ENCODE measurements at places on chromosomes 2 and 18.

DNA sequence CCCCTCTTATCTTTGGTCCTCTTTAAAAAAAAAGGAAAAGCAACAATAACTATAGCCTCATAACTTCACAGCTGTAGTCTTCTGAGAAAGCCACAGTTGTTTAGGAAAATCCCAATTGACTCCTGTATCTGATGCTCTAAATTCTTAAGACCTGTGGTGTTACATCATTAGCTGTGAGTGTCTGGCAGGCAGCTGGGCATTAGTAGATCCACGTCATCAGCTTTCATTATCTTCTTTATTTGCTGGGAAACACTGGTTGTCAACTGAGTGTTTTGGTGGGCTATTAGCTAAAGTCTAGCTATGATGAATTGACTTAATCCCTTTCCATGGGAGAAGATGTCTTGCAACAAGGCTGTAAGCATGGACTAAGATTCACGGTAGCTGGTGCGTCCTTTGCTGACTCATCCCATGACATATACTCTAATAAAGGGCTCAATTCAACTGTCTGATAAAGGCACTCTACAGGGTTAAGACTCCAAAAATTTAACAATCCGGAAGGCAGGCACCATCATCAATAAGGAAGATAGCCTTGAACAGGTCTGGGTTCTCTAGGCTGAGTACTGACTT, 517.2 kb downstream of the PLCL1 start:
- no peak for DNase-seq

DNA sequence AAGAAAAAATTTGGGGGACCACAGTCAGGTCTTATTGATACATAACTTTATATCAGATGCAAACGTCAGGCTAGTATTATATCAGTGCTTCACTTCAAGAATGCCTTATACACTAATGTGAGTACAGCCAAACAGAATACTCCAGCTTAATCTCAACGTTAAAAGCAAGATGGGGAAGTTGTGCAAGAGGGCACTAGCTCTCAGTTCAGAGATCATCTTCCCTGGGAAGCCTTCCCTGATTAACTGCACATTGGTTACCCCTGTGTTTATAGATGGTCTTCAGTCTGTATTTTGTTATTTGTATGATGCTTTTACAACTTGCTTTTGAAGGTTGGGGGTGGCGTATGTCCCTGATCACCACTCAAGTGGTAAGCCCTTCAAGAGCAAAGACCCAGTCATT, 11.4 kb downstream of the EPAS1 start:
- no peak for DNase-seq

DNA sequence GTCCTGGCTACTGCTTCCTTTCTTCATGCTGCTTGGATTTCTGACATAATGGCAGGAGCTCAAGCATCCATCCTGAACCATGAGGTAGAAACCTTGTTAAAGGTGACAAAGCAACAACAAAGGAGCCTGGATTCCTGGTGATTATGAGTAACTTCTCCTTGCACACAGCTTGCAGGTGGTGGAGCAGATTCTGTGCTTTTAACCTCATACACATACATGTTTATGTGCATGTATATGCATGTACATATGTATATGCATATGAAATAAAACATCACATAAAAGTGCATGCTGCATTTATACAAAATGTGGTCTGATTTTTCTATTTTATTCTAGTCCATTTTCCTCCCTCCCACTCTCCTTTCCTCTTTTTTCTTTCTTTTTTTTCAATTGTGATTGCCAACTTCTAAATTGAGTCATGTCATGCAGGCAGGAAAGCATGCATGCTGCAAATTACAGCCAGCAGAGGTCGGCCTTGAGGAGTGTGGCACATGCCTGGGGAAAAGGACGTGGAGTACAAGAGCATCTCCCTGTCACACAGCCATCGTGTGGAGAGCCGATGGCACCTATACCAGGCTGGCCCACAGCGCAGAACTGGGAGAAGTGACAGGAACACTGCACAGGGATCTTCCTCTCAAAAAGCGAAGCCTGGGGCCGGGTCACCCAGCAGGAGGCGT, 17.9 kb downstream of the LCT start:
- DNase-seq, result no peak

DNA sequence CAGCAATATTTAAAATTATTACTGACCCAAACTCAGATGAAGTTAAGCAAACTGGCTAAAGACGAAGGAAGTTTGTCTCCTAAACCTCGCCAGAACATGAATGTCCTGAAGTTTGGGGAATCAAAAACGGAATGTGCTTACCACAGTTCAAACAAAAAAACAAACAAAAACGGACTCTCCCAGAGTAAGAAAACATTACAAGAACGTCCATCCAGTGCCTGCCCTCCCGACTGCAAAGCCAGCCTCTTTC, 1.1 kb downstream of the KANSL1L start:
- DNase-seq, result no peak

GRCh38 chr2:176423819-176424218, 154.6 kb downstream of the MTX2 start:
- no peak for DNase-seq

DNA sequence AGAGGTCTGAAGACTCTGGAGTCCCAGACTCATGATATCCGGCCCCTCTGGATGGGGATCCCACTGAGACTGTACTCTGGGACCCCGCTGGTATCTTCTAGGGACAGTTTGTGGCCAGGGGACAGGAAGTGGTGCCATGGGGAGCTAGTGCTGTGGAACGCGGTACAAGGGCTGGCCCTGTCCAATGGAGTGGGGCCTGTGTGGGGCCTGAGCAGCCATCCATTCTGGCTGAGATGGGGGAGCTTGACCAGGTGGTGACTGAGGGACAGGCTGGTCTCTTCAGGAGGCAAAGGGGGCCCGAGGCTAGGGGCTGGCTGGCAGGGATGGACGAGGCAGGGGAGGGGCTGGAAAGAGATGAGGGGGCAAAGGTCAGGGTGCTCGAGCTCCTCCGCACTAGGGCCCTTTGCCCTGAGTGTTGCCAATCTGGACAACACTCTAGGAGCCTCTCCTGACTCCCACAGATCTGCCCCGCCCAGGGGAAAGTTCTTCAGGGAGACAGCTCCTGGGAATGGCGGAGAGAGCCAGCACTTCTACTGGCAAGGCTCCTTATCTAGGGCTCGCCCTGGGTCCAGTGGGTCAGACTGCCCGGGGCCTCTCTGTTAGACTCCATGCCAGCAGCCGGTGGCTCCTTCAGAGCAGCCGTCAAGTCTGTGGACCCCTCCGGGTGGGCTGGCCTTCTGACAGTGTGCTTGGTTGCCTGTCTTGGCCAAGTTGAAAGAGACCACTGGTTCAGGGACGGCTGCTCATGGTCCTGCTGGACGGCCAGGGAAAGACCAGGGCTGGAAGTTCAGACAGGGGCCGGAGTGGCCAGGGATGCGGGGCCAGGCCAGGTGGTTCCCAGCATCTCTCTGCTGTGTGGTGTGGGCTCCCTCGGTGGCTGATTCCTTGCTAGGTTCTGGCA, 12.3 kb downstream of the MALL start:
- DNase-seq, result no peak

DNA sequence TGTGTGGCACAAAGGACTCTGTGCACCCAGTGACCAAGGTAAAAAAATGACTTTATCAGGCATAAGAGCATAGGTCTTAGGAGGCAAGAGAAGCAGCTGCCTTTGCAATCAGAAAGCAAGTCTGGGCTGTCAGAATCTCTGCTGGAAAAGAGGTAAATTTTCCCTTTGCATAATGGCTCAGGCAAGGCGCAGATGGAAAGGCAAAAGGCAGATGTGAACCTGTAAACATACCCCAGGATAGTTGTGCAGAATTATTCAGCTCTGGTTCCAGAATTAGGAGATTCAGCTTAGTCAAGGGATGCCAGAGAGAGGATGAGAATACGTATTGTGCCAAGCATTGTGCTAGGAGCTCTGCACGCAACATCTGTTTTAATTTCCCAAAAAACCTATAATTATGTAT, 258.7 kb downstream of the CLIP4 start:
- no peak for DNase-seq

- peak; percentile 0 for DNase-seq
Observed at GRCh38 chr2:71277536-71278103, 50.7 kb upstream of the PAIP2B start.

DNA sequence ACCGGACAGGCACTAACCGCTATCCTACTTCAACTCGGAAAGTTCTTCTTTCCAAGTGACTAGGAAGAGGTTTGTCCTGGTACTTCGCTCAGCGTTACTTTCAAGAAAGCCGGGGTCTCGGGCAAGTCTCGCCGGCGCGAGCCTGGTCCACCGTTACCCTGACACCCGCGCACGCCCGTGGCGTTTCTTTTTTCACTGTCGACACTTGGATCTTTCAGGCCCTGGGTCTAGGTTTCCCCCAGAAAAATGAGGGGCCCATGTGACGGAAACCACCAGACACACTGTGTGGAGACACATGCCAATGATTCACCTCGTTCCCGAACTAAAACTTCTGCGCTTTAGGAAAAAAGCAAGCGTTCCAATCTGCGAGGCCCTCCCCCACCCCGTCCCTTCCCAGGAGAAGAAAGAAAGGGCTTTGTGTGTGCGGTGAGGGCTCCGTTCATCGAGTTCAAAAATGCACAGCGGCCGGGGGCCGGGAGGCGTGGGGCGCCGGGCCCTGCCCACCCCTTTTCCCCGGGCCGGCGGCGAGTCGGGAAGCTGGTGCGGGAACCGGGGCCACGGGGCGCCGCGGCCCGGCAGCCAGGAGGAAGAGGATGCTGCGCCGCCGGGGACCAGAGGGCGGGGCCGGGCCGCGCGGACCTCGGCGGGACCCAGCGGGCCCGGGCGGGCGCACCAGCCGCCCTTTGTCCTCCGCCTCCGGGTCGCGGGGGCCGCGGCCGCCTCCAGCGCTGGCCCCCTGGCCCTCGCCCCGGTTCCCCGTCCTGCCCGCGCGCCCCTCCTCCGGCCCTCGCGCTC, 2.6 kb downstream of the ZNF521 start:
- no peak for DNase-seq

DNA sequence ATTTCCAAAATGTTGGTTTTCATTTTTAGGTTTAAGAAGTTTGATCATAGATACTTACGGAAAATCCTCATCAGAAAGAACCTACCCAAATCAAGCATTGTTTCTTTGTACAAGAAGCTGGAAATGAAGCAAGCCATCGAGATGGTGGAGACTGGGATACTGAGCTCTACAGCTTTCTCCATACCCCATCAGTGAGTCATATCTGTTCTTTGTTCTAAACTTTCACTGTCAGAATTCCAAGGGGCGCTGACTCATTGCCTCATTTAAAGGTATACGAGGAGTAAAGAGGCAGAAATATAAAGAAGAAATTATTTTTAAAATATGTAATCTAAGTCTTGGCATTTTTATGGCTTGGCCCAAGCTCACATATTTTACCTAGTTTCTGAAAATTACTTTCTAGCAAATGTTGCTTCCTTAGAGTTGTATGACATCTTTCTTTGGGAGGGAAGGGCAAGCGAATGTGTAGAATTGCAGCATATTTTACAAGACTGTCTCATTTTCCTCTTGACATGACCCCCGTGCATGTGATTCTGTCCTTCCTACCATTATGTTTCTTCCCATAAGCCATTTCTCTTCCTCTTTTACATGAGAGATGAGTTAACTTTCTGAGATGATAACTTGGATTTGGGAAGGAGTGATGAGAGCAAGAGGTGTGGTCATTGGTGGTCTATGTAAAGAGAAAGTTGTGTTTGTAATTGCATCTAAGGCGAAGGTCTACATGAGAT, 41.2 kb downstream of the SLC9A4 start:
- no peak for DNase-seq

GRCh38 chr2:84388921-84389490, 70.1 kb downstream of the SUCLG1 start:
- no peak for DNase-seq

DNA sequence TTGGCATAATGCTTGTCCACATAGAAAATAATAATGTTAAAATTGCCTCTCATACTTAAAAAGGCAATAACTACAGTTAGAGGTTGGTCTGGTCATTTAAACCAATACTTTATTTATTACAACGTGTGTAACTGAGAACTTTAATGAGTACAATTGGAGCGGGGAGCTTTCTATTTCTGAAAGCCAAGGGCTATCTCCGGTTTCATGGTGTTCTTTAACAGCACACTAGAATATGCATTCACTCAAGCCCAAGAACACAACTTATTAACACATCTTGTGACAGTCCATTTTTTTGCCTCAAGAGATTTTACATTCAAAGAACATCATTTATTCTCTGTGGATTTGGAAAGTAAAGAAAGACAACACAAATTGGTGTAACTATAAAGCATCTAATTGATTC, 131.8 kb downstream of the KCNH7 start:
- DNase-seq, result no peak

DNA sequence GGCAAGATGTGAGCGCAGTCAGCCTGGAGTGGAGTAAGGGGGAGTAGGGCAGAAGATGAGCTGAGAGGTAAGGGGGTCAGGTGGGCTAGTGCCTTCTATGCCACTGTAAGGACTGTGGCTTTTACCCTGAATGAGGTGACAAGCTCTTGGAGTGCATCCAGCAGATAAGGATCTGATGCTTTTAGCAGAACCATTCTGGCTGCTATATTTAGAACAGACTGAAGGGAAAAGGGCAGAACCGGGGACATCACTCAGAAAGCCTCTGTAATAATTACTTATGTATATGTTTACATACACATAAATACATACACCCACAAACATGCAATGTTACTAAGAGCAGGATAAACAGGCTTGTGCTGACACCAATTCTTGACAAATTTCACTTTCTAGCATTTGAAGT, 124.8 kb downstream of the DTNB start:
- no peak for DNase-seq

GRCh38 chr2:182914852-182915251, 48.4 kb upstream of the FRZB start:
- DNase-seq, result no peak

DNA sequence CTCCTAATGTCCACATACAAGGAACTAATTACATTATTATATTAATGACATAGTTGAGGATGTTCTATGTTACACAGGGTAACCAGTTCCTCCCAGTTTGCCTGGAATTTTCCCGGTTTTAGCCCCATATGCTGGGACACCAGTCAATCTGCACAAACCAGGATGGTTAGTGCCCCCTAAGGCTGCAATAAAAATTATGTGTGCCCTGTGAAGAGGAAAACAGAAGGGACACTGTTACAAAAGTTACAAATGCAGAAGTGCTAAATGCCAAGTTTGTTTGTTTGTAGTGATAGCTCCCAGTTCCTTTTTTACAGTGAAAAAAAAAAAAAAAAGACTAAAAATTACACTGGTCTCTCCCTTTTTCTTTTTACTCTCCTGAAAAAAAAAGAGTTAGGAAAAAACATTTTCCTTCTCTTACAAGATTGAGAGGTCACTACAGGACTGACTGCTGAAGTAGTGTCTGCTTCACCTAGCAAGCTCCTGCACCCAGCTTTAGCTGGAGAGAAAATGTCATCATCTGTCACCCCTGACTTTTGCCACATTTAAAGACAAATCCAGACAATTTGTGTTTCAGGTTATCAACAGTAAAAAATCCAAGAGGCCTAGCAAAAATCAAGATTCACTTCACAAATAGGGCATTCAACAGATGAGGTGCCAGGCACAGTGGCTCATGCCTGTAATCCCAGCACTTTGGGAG, 3.2 kb downstream of the ANKRD44 start:
- DNase-seq, result no peak

DNA sequence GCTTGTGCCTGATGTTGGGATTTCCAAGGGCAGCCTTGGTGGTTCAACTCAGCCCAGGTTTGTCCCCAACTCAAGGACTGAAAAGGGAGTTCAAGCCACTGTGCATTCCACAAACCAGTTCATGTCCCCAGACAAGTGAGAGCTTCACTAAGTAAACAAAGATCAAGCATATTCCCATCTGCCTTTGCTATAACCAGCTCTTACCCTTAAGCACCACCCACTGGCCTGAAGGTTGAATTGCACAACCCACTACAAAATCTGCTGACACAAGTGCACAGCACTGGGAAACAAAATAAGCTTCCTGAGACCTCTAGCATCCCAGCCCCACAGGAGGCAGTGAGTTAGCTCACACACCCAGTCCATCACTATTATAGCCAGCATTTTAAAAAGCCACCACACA, 516.7 kb downstream of the NR4A2 start:
- no peak for DNase-seq

GRCh38 chr2:227788561-227789018, 25.1 kb upstream of the CCL20 start:
- DNase-seq, result no peak
